Activated T-helper 17 cell treated with anti-CD3 and anti-CD28 coated beads, Interleukin-2, amount 50 U/mL, for 72 hours (primary cell): ENCODE measurements at places on chromosomes 5 and 9.

DNA sequence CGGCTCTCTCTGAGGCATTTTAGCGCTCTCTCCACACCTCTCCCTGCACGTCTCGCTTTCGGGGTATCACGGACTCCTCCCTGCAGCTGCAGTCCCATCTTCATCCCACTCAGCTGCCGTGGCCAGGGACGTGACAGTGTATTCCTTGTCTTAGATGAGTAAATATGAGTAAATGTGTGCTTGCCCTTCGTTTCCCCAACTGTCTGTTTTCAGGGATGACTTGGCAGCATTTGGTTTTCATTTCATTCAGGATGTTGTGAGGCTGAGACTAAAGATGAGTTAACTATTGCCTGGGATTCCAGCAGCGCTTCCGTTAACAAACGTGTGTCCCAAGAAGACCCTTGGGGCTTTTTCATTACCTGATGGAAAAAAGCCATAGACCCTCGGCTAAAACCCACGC lies 29.5 kb downstream of the GDNF start:
- no peak for ATAC-seq

GRCh38 chr5:172953776-172954675 lies 5.2 kb upstream of the RPL26L1 start:
- ATAC-seq: no peak

- ATAC-seq: no peak
Measured at GRCh38 chr9:130565792-130566191, 13.6 kb upstream of the FUBP3 start.

- no peak for ATAC-seq
Measured at GRCh38 chr9:123652416-123652815, 277.5 kb downstream of the DENND1A start.

GRCh38 chr5:113182658-113183344 lies 206.2 kb downstream of the DCP2 start:
- ATAC-seq: no peak

DNA sequence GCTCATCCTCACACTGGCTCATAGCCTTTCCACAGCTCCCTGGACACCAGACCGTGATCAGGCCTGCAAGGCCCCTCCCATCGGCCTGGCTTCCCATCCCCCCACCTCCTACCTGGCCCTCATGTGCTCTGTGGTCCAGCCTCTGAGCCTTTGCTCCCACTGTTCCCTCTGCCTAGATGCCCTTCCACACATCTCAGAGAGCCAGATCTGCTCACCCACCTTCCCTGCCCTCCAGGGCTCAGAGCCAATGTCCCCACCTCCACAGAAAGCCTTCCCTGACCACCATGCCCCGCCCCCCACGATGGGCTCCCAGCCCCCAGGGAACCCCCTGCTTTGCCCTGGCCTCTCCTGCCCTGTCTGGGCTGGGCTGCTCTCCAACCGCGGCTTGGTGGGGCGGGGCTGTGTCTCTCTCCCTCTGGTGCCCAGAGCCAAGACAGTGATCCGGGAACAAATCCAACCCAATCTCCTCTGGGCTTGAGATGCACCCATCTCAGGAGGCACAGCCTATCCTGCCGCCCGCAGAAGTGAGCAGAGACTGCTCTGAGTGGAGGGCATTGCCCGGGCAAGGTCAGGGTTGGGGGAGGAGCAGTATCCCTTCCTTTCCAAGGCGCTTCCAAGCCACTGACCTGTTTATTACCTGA lies 1.6 kb downstream of the NINJ1 start:
- no peak for ATAC-seq

DNA sequence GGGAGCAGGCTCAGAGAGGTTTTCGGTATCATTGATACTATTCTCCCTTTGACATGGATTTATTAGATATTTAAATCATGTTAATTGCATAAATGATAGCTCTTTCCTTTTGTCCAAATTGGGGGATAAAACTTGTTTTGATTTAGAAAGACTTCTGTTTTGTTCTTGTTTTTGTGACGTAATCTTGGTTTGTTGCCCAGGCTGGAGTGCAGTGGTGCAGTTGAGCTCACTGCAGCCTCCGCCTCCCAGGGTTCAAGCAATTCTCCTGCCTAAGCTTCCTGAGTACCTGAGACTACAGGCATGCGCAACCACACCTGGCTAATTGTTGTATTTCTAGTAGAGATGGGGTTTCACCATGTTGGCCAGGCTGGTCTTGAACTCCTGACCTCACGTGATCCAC lies 7.1 kb downstream of the MAT2B start:
- no peak for ATAC-seq

DNA sequence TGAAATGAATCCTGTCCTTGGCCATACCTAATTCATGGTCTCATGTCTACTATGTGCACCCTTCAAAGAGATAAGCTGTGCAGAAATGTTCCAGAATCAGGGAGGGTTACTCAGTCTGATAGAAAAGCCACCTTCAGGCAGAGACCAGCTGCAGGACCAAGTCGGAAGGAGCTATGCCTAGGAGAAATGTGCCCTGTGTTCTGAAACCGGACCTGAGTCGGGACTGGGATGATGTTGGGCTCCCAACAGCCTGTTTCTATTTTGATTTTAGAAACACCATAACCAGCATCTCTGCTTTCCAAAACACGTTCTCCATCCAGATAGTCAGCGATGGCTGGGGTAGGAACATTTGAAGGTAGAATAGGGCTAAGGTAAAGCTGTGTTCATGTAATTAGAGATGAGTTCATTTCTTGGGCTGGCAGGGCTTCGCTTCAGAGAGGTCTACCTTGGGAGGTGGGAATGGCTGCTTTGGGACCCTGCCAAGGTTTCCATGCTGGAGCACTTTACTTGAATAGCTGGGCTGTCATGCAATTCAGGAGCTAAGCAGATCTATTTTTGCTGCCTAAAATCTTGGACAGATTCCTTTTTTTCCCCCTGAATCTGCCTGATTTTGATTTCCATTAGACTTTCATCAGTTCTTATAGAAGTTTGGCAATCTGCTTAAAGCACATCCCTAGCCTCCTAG lies 2.8 kb downstream of the ADCY2 start:
- no peak for ATAC-seq

DNA sequence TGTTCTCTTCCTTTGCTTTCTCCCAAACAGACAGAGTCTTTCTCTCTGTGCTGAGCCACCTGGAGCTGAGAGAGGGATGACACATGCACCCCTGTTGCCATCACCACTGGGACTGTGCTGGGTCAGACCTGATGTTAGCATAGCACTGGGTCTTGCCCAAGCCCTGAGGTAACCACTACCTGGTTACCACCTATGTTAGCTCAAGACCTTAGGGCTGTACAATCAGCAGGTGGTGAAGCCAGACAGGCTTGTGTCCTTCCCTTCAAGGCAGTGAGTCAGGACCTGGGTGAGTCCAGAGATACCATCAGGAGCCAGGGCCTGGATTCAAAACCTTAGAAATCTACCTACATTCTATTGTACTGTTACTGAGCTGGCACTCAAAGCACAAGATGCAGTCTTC lies 32.1 kb downstream of the FST start:
- no peak for ATAC-seq

GRCh38 chr9:27722866-27723265 lies 149.6 kb upstream of the C9orf72 start:
- ATAC-seq: no peak

- ATAC-seq: no peak
Measured at GRCh38 chr9:100108559-100108958, 9.5 kb downstream of the INVS start.

GRCh38 chr9:90499761-90500160 lies 142.9 kb downstream of the DIRAS2 start:
- no peak for ATAC-seq

DNA sequence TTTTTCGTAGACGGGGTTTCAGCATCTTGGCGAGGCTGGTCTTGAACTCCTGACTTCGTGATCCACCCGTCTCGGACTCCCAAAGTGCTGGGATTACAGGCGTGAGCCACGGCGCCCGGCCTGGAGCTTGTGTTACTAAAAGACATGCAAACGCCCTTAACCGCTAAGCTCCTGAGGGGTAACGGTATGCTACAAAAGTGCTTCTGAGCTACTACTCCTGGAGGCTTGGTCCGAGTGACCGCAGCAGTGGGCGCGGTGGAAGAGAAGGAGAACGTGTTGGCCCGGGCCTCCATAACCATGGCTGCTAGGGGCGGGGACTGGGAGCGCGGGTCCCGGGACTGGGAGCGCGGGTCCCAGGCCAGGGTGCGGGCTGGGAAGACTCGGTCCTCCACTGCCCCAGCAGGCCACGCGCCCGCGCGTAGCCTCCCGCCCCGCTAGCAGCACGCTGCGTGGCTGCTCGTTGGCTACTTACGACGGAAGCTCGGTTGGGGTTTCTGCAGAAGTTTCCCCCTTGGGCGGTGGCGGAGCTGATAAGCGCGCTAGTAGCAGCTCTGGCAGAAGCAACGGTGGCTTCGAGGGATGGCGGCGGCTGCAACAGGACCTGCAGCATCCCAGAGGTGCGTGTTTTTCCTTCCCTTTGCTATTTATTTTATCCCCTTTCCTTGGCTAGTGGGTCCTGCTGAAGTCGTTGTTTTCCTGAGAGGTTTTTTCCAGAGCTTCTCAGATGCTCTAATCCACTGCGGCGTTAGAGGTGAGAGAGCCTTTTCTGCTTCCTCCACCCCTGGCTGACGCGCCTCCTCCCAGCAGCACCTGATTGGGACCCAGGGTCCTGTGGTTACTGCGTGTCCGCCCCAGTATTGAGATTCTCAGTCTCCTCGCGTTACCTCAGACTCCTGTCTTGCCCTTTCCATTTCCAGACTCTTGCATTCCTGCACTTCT lies 69.2 kb upstream of the CCDC180 start:
- ATAC-seq: peak; percentile 94

- ATAC-seq: no peak
Measured at GRCh38 chr5:110087829-110088228, 398.1 kb downstream of the MAN2A1 start.

- ATAC-seq: no peak
Measured at GRCh38 chr5:82314964-82315758, 37.0 kb upstream of the RPS23 start.

GRCh38 chr9:74036549-74037231 lies 460.4 kb upstream of the RORB start:
- no peak for ATAC-seq

GRCh38 chr5:72662936-72663335 lies 153.5 kb upstream of the TNPO1 start:
- no peak for ATAC-seq

- ATAC-seq: no peak
Measured at GRCh38 chr5:76471987-76472334, 68.9 kb downstream of the IQGAP2 start.

GRCh38 chr9:131598121-131598520 lies 52.8 kb downstream of the PRRT1B start:
- no peak for ATAC-seq

DNA sequence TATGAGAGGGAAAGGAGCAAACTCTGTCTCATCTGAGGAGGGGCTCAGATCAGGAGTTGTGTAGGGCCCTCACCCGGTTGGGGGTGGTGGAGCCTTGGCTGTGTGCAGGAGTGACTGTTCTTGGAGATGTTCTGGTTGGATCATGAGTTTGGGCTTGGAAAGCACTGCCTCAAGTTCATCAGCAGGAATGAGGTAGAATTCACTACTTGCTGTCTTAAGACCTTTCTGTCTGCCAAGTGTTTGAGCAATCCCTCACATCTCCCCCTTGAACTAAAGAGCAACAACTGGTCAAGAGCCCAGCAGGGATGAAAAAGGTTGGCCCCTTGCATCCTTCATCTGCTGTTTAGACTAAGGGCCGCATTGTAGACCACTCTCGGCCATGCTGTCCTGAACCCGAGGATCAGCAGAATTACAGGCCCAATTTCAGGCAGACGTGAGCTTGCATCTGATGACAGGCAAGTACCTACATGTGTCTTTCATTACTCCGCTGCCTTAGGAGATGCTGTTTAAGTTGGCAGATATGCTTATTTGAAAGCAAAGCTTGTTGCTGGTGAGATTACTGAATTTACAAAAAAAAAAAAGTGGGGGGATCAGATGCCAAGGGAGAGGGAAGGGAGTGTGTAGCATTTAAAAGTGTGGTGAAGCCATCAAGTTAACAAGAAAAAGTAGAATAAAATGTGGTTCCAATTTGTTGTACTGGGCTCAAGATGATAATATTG lies 36.4 kb downstream of the PIK3R1 start:
- no peak for ATAC-seq

DNA sequence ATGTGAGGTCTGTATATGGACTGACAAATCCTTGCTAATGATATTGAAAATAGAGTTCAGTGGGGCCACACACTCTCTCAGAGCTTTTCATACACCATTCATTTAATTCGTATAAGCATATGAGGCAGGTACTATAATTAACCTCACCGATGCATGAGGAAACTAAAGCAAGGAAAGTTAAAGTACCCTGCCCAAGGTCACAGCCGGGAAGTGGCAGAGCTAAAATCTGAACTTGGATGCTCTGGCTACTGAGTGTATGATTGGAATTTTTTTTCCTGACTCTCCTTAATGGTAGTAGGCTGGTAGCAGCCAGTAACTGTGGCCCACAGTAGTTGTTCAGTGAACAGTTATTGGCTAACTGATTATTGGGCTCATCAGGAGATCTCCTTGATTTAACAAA lies 135.3 kb downstream of the NUDT12 start:
- ATAC-seq: no peak

DNA sequence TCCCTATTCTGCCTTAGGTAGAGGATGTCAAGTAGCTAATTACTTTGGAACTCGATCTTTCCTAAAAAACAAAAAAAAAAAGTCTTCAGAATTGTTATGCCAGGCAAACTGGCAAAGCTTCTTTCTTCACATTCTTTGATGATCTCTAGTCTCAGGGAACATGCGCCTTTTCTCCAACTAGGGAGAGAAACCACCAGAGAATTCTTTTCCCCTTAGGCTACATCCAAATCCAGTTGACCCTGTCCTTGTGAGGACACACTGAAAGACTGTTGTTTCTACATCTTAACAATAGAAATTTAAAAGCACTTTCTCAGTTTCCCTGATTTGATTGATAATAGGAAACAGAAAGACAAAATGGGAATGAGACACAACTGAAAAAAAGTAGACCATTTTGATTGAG lies 94.7 kb upstream of the ITGA2 start:
- no peak for ATAC-seq

- no peak for ATAC-seq
Measured at GRCh38 chr9:134505032-134505431, 136.6 kb upstream of the COL5A1 start.
